GM23248 (cell line): ENCODE measurements at places on chromosomes 1 and 21.

DNA sequence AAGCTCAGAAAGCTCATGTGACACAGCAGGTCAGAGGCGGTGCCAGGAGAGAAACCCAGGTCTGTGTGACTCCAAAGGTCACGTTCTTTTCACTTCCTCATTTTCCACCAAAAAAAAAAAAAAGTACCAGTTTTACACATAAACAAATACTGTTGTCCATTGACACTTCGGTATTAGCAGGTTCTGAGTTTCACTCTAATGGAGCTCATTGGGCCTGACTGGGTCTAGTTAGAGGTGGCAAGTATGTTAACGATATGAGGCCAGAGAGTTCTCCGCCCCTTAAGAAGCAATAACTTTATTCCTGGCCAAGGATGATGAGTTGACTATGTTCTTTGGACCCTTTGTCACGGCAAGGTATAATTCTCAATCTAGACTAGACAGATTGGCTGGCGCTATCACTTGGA, 30.0 kb upstream of the SDE2 start:
- DNase-seq = no peak

GRCh38 chr1:41474490-41475271, 9.8 kb downstream of the EDN2 start:
- DNase-seq = peak; percentile 16

GRCh38 chr21:44727757-44728156, 16.4 kb upstream of the TSPEAR start:
- DNase-seq = no peak

DNA sequence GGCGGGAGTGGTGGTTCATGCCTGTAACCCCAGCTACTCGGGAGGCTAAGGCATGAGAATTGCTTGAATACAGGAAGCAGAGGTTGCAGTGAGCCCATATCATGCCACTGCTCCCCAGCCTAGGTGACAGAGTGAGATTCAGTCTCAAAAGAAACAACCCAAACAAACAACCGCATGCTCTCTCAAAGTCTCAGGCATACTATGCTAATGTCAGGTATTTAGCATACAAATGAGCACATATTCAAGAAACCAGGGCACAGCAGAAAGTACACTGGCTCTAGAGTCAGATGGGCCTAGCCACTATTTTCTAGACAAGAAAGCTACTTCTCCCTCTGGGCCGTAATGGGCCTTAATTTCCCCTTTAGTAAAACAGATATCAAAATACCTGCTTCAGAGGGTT, 55.0 kb downstream of the ELAVL4 start:
- no peak for DNase-seq

DNA sequence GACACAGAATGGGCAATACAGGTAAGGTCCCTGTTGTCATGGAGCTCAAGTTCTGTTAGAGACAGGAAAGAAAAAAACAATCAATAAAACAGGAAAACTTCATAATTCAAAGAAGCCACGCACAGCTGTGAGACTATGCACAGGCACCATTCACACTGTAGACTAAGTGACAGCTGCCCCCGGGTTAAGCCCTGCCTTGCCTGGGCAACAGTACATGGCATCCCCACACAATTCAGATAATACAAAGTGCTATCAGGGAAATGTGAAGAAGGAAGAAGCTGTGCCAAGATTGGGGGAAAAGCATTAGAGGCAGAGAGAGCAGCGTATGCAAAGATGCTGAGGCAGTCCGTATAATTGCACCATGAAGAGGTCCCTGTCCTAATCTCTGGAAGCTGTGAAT, 9.0 kb upstream of the KCNE2 start:
- no peak for DNase-seq

- DNase-seq = no peak
Observed at GRCh38 chr1:231201375-231201978, 39.5 kb upstream of the GNPAT start.

GRCh38 chr1:205812271-205812877, 624 bp downstream of the SLC41A1 start:
- peak; percentile 48 for DNase-seq

- no peak for DNase-seq
Observed at GRCh38 chr1:6483017-6483760, 8.3 kb downstream of the PLEKHG5 start.

DNA sequence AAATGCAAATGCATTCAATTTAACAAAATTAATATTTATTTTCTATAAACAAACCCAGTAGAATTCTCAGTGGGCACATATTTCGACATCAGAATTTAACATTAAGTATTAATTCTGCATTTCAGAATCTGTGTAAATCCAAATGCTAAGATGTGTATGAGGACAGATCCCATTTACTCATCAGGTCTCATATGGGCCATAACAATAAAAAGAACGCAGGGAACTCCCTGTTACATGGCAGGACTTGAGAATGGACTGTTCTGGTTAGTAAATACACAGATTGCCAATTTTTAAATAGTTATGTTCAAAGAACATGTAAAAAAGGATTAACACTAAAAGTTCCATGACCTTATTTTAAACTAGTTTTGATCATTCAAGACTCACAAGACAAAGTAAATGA, 104.0 kb downstream of the SLC30A10 start:
- DNase-seq = no peak

- no peak for DNase-seq
Observed at GRCh38 chr1:158930504-158930903, 848 bp upstream of the PYHIN1 start.

DNA sequence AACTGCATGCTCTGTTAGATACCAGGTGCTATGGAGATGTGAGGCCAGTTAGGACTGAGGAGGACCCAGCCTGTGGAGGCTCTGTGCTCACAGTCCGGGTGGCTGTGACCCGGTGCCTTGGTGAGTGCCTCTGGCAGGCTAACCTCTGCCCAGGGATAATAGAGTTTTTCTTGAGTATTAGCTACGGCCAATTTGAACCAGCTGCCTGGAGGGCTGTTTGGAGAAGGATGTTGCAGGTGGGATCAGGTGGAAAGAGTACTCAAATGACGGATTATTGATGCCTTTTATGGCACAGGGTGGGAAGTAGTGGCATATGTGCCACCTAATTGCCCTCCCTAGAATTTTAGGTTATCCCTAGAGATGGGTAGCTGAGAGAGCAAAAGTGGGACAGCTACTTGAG, 182.7 kb downstream of the GRIK3 start:
- no peak for DNase-seq

- DNase-seq = no peak
Observed at GRCh38 chr1:8378178-8378577, 60.3 kb downstream of the SLC45A1 start.

- no peak for DNase-seq
Observed at GRCh38 chr1:47803815-47804501, 193.2 kb downstream of the TRABD2B start.

GRCh38 chr1:94926126-94926914, 590 bp downstream of the CNN3 start:
- DNase-seq = peak; percentile 80

- DNase-seq = no peak
Observed at GRCh38 chr1:5516756-5517155, 475.5 kb downstream of the NPHP4 start.
